ENCODE measurements at places on chromosomes 13 and 19.
A peak's percentile ranks its signal among the peaks of the same experiment; 100 is the strongest.

DNA sequence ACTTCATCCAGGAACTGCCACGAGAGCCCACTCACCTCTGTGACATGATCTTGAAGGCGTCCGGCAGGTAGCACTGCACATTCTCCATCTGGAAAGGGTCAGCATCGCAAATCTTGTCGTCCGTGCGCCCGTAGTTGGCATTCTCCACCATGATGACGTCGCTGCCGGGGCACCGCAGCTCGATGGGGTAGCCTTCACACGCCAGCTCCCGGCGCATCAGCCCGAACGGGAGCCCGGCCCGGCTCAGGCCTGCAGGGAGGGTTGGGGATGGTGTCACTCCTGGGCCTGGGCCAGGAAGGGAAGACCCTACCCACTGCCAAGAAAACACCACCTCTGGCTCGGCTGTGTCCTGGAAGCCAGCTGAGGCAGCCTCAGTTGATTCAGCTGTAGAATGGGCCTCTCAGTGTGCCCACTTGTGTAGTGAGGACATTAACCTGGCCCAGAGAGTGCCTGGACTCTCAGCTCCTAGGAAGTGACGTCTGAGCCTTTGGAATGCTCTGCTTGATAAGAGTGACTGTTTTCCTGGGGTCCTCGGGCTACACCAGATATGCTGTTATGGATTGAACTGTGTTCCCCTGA, 28.4 kb downstream of the ADGRL1 start:
- DNase-seq, result no peak

GRCh38 chr13:51676739-51677138, 92.5 kb downstream of the WDFY2 start:
- DNase-seq, result no peak

GRCh38 chr13:78465250-78465649, 138.1 kb downstream of the POU4F1 start:
- no peak for DNase-seq

GRCh38 chr19:45954156-45954555, 19.5 kb downstream of the NOVA2 start:
- DNase-seq, result no peak

- peak; percentile 96 for DNase-seq
Measured at GRCh38 chr19:49801966-49802661, 11.0 kb downstream of the FUZ start.

DNA sequence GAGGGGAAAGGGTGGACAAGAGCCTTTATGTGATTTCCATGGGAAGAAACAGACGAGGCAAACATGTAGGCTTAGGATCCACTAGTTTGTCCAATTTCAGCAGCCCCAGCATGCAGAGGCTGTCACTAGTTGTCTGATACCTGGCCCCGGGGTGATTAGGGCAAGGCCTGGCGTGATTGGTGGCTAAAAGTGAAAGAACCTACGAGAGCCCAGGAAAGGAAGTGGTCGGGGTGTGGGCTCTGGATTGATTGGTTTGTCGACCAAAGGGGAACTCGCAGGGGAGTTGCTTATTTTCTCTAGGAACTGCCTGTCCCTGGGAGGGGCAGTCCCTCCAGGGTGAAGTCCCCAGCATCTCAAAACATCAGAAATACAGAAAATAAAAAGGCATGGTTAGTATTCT, 64.2 kb upstream of the UQCRFS1 start:
- no peak for DNase-seq

DNA sequence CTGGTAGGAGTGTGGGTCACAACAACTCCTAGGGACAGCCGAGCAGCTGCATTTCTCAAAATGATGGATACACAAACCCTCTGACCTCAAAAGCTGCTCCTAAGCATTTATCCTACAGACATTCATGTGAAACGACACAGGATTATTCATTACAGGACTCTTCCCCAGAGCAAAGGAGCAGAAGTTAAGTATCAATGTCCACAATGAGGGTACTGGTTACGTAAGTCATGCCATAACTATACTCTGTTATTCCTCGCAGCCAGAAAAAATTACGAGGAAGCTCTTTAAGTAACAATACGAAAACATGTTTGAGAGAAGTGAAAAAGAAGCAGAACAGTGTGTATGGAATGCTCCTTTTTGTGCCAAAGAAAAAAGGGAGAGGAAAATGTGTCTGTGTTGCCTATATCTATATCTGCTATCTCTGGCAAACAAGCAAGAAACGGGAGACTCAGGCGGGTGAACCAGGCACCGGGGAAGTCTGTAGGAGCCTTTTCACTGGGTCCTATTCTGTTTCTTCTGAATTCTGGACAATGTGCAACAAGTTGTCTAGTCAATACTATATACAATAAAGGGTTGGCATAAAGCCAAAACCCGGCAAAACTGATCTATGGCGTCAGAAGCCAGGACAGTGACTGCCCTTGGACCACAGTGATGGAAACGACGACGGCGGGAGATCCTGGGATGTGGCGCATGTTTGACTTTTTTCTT, 1.3 kb downstream of the ISOC2 start:
- no peak for DNase-seq

- DNase-seq, result no peak
Measured at GRCh38 chr19:38813323-38813722, 578 bp upstream of the LGALS4 start.

Data from Right ventricle myocardium superior (tissue), 1 donor.